ENCODE measurements at places on chromosomes 6 and 20.

DNA sequence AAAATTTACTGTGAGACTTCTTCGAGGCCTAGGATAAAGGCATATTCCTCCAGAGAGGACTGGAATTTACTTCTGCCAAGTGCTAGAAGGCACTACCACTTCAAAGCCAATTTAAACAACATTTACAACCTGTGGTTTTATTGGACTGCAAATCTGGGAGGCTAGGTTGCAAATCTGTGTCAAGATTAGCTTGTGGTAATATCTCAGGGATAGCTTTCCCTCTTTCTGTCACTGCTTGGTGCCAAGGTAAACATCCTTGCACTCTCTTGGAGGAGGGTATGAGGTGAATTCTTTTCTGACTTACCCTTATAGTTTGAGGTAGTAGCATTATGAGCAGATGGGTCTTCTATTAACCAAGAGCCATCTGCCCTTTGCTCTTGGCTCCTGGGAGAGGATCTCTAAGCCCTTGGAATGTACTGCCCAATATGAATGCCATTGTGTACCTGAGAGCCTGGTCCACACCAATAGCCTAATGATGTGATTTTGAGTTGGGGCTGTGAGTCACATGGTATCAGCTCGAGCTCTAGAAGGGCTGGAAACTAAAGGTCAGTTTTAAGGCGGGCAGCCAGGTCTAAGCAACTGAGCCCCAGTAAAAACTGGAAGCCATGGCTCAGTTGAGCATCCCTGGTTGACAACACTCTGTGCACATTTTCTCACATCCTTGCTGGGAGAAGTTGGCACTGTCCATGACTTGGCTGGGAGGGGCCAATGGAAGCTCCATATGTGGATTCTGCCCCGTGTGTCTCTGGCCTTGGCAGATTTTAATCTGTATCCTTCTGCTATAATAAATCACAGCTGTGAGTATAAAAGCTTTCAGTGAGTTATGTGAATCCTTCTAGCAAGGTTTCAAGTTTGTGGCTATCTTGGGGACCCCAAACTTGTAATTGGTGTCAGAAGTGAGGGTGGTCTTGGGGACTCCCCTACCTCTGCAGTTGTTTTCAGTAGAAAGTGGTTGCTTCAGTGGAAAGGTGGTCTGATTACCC, 188.1 kb downstream of the UBE3D start:
- no peak for DNase-seq

- no peak for DNase-seq
Observed at GRCh38 chr20:37579106-37579505, 51.4 kb upstream of the BLCAP start.

GRCh38 chr6:33716379-33716778, 4.9 kb upstream of the UQCC2 start:
- DNase-seq = peak; percentile 84

DNA sequence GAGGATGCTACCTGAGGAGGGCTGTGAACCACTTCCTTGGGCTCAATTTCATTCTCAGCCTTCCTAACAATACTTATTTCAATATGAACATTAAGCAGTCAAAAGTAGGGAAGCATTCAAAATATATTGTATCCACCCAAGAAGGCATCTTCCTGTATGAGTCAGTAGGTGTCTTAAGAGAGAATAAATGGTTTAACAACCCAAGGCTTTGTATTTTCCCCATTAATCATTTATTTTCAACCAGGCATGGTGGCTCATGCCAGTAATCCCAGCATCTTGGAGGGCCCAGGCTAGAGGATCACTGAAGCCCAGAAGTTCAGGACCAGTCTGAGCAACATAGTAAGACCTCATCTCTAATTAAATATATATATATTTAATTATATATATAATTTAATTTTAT, 74.5 kb upstream of the MARCKS start:
- DNase-seq = no peak

GRCh38 chr6:148578837-148579565, 167.8 kb upstream of the UST start:
- DNase-seq = no peak

GRCh38 chr20:44722990-44723389, 7.8 kb downstream of the CCN5 start:
- DNase-seq = no peak

Data from NCI-H774 (cell line).